ENCODE measurements at places on chromosomes 4 and X.

DNA sequence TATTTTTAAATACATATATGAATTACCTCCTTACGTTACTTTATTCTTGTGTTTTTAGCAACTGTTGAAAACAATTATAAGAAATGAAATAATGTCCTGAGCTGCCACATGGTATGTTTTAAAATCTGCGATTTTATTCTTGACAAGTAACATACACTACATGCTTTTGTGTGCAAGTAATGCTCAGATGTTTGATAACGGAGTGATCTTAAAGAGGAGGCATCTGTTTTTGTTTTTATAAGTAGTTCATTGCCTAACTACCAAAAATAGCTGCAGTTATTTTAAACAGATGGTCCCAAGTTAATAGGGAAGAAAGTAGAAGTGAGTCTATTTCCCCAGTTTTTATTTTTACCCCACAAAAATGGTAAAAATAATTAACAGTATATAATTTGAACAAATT lies 55.2 kb downstream of the GAB1 start:
- DNase-seq: no peak

- no peak for DNase-seq
These were observed 92.4 kb downstream of the ARHGAP10 start for GRCh38 chr4:147824316-147824715.

GRCh38 chr4:535924-536281 lies 36.9 kb downstream of the PIGG start:
- no peak for DNase-seq

GRCh38 chr4:83757121-83757621 lies 221.3 kb downstream of the GPAT3 start:
- no peak for DNase-seq

DNA sequence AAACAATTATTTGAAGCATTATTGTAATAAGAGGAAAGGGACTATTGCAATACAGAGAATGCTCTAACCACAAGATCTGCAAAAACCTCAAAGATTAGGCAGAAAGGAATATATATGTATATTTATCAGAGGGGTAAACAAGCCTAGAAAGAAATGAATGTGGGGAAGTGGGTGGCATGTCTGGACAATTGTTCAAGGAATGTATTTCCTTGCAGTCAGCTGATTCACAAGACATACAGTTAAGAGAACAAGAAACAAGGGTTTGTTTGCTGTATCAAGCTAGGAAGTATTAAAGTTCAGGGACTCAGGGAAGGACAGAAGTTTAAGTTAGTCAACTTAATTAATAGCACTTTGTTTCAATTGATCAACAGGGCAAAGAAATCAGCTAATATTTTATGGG lies 514.7 kb downstream of the CENPC start:
- no peak for DNase-seq

GRCh38 chr4:152083338-152083737 lies 322.5 kb upstream of the GATB start:
- DNase-seq: no peak

- no peak for DNase-seq
These were observed 17.3 kb upstream of the CCDC149 start for GRCh38 chr4:24930151-24930550.

GRCh38 chr4:96652158-96652557 lies 812.3 kb downstream of the PDHA2 start:
- no peak for DNase-seq

GRCh38 chr4:16120720-16121119 lies 36.9 kb upstream of the PROM1 start:
- no peak for DNase-seq

DNA sequence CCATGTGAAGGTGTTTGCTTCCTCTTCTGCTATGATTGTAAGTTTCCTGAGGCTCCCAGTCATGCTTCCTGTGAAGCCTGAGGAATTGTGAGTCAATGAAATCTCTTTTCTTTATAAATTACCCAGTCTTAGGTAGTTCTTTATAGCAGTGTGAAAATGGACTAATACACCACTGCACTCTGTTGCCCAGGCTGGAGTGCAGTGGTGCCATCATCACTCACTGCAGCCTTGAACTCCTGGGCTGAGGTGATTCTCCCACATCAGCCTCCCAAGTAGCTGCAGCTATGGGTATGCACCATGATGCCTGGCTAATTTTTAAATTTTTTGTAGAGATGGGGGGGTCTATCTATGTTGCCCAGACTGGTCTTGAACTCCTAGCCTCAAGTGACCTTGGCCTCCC lies 15.8 kb upstream of the IGFBP7 start:
- DNase-seq: no peak

GRCh38 chr4:55543858-55544257 lies 2.9 kb downstream of the CLOCK start:
- DNase-seq: peak; percentile 28

DNA sequence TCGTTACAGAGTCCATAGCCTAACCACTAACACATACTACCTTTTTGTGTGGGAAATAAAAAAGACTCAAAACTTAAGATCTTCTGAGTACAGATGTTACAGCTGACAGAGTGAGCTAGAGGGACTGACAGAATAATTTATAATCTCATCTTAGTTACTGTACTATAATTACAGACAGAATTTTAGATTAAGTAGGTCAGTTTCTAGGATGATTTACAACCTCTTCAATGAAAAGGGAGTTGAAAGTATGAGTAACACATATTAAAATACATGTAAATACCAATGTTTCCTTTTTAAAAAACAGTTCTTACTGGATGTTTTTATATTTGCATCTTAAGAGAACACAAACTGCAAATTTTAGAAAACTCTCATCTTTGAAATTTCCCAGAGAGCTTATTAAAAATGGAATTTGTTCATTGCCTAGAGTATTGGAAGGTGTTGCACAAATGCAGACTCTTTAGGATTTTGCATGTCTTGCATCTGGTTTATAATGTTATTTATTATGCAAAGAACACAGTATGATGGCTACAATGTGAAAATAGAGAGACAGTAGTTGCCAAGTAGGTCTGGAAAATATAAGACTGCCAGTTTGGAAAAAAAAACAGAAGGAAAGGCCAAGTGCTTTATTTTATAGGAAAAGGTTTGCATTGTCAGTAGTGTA lies 24.2 kb upstream of the CCNG2 start:
- no peak for DNase-seq

DNA sequence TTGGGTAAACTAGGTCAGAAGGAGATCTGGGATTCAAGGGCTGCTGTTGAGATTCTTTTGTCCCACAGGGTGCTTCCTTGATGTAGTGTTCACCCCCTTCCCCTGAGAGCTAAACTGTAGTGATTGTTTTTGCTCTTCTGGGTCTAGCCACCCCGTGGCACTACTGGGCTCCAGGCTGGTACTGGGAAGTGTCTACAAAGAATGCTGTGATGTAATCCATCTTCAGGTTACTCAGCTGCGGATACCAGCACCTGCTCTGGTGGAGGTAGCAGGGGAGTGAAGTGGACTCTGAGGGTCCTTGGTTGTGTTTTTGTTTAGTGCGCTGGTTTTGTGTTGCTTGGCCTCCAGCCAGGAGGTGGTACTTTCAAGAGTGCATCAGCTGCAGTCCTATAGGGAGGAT lies 365.5 kb downstream of the ZNF674 start:
- DNase-seq: no peak

DNA sequence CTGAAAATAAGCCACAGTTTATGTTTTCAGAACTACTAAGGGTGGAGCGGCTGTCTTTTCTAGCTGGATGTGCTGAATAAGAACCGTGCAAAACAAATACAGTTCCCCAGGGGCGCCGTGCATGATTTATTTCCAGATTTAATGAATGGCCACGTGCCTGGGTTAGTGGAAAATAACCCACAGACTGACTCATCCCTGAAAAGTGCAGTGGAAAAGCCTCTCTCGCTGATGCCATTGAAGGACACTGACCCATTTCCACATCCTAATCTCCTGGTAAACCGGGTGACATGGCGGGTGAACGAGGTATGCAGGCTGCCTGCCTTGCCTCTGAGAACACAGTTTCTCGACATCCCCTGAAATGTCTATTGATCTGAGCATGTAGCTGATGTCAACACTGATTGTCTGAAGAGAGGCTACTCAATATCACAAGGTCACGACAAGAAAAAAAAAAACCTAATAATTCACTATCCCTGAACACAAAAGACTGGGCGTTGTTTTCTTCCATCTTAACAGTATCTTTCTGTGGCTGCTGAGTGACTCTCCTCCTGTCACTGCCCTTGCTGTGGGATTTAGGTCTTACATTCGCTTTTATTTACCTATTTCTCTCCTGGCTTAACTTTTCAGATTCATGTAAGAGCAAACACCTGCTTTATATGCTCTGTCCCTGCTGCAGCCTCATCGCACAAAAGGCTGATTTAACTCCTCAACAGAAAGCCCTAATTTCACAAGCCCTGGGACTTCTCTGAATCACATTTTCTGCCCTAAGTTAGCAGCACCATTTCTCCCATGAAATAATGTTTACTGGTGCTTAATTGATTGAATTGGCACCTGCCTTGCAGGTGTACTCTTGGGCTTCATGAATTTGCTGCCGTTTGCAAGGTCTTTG lies 76.9 kb upstream of the SCOC start:
- no peak for DNase-seq

GRCh38 chrX:22126327-22126726 lies 94.2 kb downstream of the PHEX start:
- DNase-seq: no peak

GRCh38 chr4:74100531-74100930 lies 1.5 kb upstream of the CXCL2 start:
- no peak for DNase-seq

- no peak for DNase-seq
These were observed 64.4 kb downstream of the RPS3A start for GRCh38 chr4:151163855-151164254.

DNA sequence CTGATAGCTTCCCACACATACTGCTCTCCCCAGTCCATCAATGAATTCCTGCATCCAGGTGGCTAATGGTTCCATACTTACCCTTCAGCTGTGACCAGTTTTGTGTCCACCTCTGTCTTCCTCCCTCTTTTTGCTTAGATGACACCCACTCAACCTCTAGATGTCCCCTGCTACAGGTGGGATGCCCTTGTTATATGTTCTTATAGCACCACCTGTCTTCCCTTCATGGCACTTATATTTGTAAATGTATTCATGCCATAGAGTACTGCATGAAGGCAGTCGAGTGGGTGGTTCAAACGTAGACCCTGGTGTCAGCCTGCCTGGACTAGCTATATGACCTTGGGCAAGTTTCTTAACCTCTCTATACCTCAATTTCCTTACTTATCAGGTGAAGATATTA lies 6.5 kb upstream of the USP46 start:
- DNase-seq: peak; percentile 30

- no peak for DNase-seq
These were observed 516.6 kb downstream of the PPARGC1A start for GRCh38 chr4:23373261-23373660.

- no peak for DNase-seq
These were observed 53.7 kb downstream of the CHM start for GRCh38 chrX:85993539-85994197.

DNA sequence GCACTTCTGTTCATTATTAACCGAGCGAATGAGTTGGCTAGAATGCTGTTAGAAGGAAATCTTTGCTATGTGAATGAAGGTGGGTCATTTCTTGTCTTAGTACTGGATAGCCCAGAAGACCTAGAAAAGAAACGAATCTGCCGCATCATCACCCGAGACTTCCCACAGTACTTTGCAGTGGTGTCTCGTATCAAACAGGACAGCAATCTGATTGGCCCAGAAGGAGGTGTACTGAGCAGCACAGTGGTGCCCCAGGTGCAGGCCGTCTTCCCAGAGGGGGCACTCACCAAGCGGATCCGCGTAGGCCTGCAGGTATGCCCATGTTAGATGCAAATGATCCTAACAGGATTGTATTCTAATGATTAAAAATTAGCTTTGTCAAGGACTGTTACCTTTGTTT lies 286.3 kb downstream of the ANK2 start:
- DNase-seq: no peak

DNA sequence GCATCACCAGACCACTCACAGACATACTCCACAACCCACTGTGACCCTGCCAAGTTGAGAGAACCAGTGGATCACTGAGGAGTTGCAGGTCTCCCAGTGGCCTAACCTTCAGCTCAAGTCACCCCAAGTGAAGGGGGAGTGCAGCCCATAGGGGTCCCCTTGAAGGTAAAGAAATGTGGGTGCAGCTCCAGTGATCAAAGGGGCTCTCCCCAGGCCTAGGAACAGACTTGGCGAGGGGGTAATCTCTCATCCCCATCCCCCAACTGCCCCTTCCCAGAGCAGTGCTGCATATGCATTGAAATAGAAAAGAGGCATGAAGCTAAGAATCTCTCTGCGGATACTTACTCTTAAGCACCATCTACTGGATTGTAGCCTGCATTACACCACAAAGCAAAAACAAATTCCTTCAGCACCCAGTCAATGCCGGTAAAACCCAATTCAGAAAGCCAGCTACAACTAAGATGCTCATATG lies 27.0 kb downstream of the MAGEE1 start:
- peak; percentile 19 for DNase-seq

DNA sequence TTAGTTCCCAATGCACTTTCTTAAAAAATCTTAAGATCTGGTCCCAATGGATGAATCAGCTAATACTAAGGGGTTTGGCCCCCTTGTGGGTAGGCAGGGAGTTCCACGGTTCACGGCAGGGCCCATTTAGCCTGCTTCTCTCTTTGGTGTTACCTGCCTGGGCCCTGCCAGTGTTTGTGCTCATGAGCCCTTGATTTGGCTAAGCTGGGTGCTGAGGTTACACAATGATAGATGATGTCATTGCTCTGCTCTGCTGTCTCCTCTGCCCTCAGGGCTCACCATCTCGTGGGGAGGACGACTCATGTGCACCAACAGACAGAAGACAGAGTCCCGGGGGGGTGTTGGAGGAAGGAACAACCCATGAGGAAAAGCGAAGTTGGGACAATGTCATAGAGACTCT lies 24.4 kb downstream of the RTL5 start:
- peak; percentile 68 for DNase-seq

DNA sequence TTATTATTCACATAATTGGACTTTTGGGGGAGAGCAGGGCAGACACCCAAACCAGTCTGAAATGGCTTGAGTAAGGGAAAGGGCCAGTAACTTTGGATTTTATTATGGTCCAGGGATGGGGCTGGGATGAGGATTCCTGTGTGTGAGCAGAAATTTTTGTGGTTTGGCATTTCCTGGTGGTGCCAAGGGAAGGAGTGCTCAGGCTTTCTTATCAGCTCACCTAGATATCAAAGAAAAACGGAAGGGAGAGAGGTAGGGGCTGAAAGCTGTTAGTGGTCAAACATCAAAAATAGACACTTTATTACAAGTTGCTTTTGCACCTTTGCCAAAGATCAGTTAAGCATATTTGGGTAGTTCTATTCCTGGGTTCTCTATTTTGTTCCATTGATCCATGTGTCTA lies 128.5 kb upstream of the DIPK2B start:
- no peak for DNase-seq

- no peak for DNase-seq
These were observed 67.2 kb downstream of the INPP4B start for GRCh38 chr4:142778900-142779299.

GRCh38 chrX:23694606-23695005 lies 27.3 kb downstream of the PRDX4 start:
- DNase-seq: peak; percentile 29

DNA sequence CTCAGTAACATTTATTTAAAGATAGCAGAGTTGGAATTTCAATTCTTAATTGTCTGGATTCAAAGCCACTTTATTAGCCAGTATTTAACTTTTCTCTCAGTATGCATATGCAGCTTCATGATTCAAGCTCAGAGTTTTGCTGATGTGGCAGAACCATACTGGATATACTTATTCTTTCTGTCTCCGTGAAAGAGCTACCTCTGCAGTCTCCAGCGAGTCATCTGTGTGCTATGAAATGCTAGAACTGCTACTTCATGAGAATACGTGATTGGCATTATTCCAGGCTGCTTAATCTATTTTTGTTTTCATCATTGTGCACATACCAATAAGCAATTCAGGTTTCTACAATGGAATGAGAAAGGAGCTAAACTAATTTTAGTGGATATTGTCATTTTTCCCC lies 743.7 kb downstream of the C4orf33 start:
- no peak for DNase-seq

Data from CD4-positive, alpha-beta T cell treated with Interleukin-15 for 4 hours (primary cell).